ENCODE measurements at places on chromosomes 6 and 20. TPM values are rescaled to one million over a fixed set of nuclear protein-coding genes. Genes with fewer than 3 reads are reported as not detected.

DNA sequence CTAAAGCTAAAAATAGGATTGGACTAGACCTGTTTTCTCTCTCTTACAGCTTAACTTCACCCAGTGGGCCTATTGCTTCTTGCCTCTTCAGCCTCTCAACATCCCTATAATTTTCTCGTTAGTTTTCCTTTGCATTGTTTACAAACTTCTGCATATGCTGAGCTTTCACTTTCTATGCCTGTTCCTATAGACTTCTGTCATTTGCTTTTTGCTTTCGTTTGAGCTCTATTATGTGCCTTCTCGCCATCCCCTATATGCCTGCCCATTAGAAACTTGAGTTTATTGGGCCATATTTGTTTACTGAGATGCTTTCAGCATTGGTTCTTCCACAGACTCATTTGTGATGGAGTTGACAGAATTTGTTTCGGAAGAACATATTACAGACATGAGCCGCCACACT is 40.9 kb downstream of the NCOA7 start:
- DNase-seq = no peak
- no peaks in the 10 kb centered on the region for H3K27me3 ChIP-seq
- peak overlapping the region; percentile 28 for H3K27ac ChIP-seq
- H3K4me1 ChIP-seq = peaks cover 79% of the 10 kb centered on the region
- H3K4me3 ChIP-seq = no peak overlapping the region

GRCh38 chr6:111870051-111870741 is 3.1 kb downstream of the FYN start:
- no peaks in the 10 kb centered on the region for H3K36me3 ChIP-seq
- peak overlapping the region; percentile 88 for H3K4me3 ChIP-seq
- peak overlapping the region; percentile 88 for H3K27ac ChIP-seq
- DNase-seq = peak; percentile 38
- peaks cover 70% of the 10 kb centered on the region for H3K4me1 ChIP-seq

- H3K36me3 ChIP-seq = no peaks in the 10 kb centered on the region
- H3K4me3 ChIP-seq = no peak overlapping the region
- DNase-seq = no peak
- H3K27me3 ChIP-seq = no peaks in the 10 kb centered on the region
Measured at GRCh38 chr6:106090001-106090400, 3.9 kb downstream of the PRDM1 start.

DNA sequence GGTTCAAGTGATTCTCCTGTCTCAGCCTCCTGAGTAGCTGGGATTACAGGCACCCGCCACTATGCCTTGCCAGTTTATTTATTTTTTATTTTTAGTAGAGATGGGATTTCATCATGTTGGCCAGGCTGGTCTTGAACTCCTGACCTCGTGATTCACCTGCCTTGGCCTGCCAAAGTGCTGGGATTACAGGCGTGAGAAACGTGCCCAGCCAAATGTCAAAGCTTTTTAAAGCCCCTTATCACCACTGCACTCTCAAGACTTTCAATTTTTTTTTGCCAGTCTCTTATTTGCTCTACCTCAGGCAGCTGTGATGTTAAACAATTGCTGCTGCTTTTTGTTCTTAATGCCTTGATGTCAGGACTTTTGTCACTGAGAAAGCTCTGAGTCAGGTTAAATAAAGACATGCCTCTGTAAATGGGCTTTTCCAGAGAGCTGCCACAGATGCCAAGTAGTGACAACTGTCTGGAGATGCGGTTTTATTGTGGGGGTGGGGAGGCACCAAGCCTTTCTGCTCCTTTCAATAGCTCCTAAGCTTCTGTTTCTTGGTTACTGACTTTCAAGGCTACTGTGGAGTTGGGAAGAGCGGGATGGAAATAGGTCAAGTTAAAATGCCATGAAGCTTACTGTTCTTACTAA is 29.2 kb downstream of the RSPH3 start:
- no peaks in the 10 kb centered on the region for H3K4me1 ChIP-seq
- H3K27me3 ChIP-seq = no peaks in the 10 kb centered on the region
- H3K36me3 ChIP-seq = no peaks in the 10 kb centered on the region
- DNase-seq = no peak
- no peak overlapping the region for H3K27ac ChIP-seq

DNA sequence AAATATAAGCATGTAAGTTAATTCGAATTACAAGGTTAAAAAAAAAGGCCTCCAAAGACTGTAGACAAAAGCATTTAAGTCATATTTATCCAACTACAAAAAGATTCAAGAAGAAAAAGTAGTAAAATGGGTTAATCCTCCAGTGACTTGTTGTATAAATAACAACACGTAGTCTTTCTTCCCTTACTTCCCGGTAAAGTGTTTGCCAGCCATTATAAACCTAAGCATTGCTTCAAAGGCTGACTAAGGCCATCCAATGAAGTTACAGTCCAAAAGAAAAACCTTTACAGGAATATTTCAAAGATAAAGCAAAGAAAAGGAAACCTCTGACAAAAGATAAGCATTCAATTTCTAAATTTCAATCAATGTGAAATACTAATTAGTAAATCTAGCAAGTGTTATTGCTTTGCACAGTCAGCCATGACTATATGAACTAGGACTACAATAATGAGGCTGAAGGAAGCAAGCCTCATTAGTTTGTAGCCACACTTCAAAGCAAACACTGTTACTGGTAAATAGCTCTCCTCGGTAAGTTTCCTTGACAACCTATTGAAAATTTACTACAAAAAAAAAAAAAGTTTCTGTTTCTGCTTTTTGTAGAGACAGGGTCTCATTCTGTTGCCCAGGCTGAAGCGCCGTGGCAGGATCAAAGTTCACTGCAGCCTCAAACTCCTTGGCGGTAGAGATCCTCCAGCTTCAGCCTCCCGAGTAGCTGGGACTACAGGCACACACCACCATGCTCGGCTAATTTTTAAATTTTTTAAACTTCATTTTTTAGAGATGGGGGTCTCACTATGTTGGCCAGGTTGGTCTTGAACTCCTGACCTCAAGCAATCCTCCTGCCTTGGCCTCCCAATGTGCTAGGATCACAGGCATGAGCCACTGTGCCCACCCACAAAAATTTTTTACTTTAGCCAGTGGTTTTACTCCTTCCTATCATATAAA is 46.0 kb downstream of the NUDT3 start:
- H3K36me3 ChIP-seq = no peaks in the 10 kb centered on the region
- H3K27ac ChIP-seq = no peak overlapping the region
- no peaks in the 10 kb centered on the region for H3K27me3 ChIP-seq
- DNase-seq = no peak
- H3K4me1 ChIP-seq = no peaks in the 10 kb centered on the region

- H3K4me1 ChIP-seq = peaks cover 23% of the 10 kb centered on the region
- H3K4me3 ChIP-seq = no peak overlapping the region
- no peaks in the 10 kb centered on the region for H3K36me3 ChIP-seq
- peak; percentile 29 for DNase-seq
Measured at GRCh38 chr6:43924222-43924702, 154.3 kb downstream of the VEGFA start.

DNA sequence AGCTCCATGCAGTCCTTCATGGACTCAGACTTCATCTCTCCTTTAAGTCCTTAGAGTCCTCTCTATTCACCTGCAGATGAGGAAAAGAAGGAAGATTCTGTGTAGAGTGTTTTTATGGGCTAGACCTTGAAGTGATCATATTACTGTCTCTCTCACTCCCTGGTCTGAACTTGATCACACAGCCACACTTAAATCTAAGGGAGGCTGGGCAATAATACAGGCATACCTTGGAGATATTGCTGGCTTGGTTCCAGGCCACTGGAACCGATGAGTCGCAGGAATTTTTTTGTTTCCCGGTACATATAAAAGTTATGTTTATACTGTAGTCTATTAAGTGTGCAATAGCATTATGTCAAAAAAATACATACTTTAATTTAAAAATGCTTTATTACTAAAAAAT is 59.2 kb upstream of the FOXO3 start:
- no peaks in the 10 kb centered on the region for H3K4me1 ChIP-seq
- no peak for DNase-seq

GRCh38 chr6:33878562-33878961 is 74.8 kb upstream of the MLN start:
- no peaks in the 10 kb centered on the region for H3K4me1 ChIP-seq
- H3K36me3 ChIP-seq = no peaks in the 10 kb centered on the region
- no peaks in the 10 kb centered on the region for H3K27me3 ChIP-seq
- DNase-seq = no peak
- H3K27ac ChIP-seq = no peak overlapping the region

DNA sequence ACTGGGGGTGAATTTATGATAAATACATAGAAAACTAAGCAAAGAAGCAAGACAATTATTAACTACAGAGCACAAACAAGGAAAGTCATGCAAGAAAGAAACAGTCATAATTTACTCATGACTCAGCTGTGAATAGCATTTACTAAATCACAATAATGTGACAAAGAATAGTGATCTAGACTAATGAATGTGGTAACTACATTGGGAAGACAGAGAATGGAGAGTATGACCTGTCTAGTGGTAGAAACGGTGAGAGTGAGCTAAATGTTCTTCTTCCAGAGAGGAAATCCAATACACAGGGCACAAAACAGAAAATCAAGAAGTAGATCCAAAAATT is 153.5 kb upstream of the DST start:
- H3K27me3 ChIP-seq = peaks cover 5% of the 10 kb centered on the region
- no peak overlapping the region for H3K27ac ChIP-seq
- no peak overlapping the region for H3K4me3 ChIP-seq

DNA sequence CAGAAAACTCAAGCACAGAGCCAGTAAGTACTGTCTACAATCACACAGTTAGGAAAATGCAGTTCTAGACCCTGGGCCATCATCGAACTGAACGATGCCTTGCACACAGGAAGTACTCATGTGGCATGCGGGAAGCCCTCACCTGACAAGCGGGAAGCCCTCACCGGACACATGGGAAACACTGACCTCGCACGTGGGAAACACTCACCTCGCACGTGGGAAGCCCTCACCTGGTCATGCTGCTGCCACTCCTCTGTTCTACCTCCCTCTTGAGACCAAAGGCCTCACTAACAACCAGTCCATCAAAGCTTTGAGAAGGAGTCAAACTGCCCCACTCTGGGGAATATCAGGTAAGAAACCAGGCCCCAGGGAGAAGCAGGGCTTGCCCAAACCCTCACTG is 105.6 kb upstream of the PTPRT start:
- H3K36me3 ChIP-seq = no peaks in the 10 kb centered on the region
- H3K27ac ChIP-seq = no peak overlapping the region
- no peaks in the 10 kb centered on the region for H3K4me1 ChIP-seq

DNA sequence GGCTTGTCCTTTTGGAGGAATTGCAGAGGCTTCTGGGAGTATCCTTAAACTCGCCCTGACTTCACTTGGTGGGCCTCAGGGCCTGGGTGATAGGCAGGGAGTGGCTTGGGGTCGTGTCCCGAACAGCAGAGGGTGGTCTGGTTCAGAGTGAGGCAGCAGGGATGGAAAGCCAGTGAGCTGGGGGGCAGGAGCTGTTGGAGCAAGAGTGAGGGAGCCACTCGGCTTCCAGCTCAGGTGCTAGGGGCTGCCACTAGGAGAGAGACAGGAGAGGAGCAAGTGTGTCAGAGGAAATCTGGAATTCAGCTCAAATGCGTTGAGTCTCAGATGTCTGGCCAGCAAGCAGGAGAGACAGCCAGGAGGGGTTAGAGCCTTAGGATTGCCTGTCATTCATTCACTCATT is 85.8 kb downstream of the DLGAP4 start:
- H3K27ac ChIP-seq = no peak overlapping the region
- H3K27me3 ChIP-seq = no peaks in the 10 kb centered on the region
- no peaks in the 10 kb centered on the region for H3K4me1 ChIP-seq
- H3K4me3 ChIP-seq = no peak overlapping the region
- no peak for DNase-seq

- H3K4me3 ChIP-seq = no peak overlapping the region
- DNase-seq = peak; percentile 73
- no peaks in the 10 kb centered on the region for H3K36me3 ChIP-seq
- H3K27ac ChIP-seq = no peak overlapping the region
Measured at GRCh38 chr6:135909737-135910387, 58.4 kb downstream of the PDE7B start.

DNA sequence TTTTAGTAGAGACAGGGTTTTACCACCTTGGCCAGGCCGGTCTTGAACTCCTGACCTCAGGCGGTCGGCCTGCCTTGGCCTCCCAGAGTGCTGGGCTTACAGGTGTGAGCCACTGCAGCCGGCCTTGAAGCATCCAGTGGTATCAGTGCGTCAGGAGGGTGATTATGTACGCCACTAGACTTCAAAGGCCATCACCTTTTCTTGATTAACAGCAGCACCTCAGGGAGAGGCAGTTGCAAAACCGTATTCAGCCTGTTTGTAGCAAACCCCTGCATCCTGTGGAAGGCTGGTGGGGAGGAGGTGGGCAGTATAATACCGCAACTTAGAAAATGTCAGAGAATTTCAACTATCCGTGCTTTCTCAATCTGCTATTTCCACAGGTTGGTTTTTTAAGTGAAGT is 27.3 kb upstream of the SHLD1 start:
- DNase-seq = no peak
- no peak overlapping the region for H3K27ac ChIP-seq
- H3K36me3 ChIP-seq = no peaks in the 10 kb centered on the region
- H3K27me3 ChIP-seq = no peaks in the 10 kb centered on the region

DNAAF9 gene
- 0.72 TPM for polyA plus RNA-seq

LY6G5B gene
- polyA plus RNA-seq = 0.98 TPM

ENPP4 gene
- polyA plus RNA-seq = 4.5 TPM

CLVS2 gene
- not detected for polyA plus RNA-seq

COX4I2 gene
- not detected for polyA plus RNA-seq

AVP gene
- polyA plus RNA-seq = not detected

CAGE1 gene
- polyA plus RNA-seq = 0.05 TPM

F13A1 gene
- 0.06 TPM for polyA plus RNA-seq

Data from CD4-positive, alpha-beta memory T cell (primary cell).